ENCODE measurements at places on chromosomes 5 and 9.

DNA sequence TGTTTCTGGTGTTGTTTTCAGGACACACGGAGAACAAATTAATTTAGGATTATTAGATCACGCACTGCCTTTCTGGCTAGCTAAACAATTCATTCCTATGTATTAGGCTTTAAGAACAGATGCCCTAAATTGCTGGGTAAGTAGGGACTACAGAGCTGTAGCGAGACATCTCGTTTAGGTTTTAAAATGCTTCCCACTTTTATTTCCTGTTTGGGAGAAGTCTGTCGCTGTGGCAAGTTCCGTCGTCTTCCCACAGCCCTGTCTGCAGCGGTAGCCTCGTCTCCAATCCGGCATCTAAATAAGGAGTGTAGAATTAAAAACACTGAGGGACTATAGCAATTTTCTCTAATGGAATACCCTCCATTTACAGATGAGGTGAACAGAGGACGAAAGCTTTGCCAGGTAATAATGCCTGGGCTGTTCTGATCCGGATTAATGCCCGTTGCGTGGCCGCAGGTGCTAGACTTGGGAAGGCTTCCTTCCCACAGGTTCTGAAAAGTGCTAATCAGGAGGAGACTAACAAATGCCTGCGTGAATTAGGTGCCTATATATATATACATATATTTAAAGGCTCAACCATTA lies 1.3 kb upstream of the TRIM36 start:
- DNase-seq: no peak

- DNase-seq: no peak
Measured at GRCh38 chr9:38229504-38230155, 160.6 kb upstream of the SHB start.

- DNase-seq: no peak
Measured at GRCh38 chr5:163079618-163080017, 357.8 kb upstream of the CCNG1 start.

DNA sequence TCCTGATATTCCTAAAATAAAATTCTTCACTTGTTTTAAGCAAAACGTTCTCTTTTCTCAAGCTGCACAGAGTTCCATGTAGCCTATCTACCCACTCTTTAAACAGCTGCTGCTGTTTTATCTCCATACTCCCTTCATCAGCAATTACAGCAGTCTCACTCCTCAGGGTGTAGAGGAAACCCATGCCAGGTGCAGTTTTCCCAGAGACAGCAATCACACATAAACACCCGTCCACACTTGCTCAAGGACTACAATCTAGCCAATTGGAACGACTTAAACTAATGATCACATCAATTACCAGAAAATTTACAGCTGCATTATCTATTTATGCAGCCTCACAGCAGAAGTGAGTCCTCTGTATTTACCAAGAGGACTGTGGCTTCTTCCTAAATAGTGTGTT lies 141.7 kb downstream of the HTR1A start:
- no peak for DNase-seq

All from activated T-cell treated with anti-CD3 and anti-CD28 coated beads for 4 hours (primary cell).